Stimulated activated CD4-positive, alpha-beta T cell treated with anti-CD3 and anti-CD28 coated beads, Interleukin-1b, Interleukin-23, amount 100 ng/mL, for 1 hour (primary cell): ENCODE measurements at places on chromosomes 4 and X.
A peak's percentile ranks its signal among the peaks of the same experiment; 100 is the strongest.

GRCh38 chr4:40870150-40870549 lies 120.4 kb downstream of the NSUN7 start:
- DNase-seq: no peak

- DNase-seq: no peak
Observed at GRCh38 chrX:68433981-68434299, 645 bp upstream of the OPHN1 start.

- no peak for DNase-seq
Observed at GRCh38 chrX:9467146-9467545, 2.3 kb downstream of the TBL1X start.

DNA sequence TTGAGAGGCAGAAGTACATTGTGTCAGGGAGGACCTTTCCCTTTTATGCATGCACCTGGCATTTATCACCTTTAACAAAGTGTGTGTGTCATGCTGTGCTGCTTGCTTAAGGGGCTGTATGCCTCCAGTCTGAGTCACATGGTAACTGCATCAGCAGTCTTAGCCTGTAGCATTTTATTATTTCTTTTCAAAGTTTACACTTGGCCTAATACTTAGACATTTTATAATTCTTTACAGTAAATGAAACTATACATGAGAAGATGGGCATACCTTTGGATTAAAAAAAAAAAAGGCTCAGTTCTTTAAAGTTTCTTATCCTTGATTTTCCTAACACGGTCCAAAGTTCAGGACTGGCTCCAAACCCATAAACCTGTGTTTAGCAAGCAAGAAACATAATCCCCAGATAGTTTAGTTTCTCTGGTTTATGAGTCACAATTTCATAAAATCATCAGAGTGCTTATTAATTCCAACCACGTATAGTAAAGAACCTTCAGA lies 14.6 kb downstream of the NPNT start:
- DNase-seq: no peak

DNA sequence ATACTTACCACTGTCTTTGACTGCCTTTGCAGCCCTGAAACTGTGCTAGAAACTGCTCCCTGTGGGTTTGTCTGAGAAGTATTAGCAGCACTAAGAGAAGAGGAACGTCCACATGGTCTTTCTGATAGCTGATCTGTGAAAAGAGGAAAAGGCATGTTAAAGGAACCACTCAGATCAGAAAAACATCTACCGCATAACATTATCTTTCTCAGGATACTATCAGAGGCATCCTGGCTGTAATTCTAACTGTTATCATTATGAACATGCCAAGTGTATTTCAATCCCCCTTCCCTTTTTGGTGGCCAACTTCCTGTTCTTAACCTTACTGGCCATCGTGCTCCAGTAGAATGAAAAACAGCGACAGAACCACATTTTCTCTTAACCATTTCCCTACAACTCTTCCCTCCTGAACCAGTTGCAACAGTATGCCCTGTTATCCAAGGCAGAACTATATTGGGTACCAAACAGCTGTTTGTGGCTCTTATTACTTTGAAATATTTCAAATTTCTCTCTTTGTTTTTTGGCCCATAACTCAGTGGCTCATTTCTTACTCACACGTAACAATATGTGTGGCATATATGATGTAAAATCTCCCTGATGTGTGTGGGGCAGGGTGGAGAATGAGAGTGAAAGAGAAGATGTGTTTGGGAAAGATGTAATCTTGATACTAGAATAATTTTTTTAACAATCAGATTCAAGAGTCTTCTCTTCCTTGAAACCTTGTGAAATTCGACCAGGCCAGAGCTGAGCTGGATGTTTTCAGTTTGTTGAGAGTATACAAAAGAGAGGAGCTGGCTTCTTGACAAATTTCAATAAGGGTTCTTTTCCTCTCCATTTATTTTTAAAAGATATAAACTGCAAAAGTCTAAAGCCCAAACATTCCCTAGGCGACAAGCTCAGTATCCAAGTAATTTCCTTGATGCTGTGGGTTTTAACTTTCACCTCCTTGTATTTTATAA lies 35.2 kb downstream of the ARHGEF6 start:
- no peak for DNase-seq

DNA sequence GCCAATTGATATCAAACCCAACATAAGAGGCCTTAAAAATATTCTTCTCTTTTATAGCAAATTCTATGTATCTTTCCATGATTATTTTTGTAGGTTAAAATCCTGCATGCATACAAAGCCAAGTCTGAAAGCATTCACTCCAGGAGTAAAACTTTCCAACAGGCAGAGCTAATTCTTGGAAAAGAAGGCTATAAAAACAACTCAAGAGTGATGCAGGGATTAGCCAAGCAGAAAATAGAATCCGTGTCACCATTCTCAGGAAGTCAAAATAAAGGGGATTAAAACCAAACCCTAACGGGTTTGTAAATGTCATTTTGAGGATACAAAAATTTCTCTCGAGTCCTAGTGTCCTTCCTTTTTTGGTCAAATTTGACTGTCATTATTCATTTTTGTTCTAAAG lies 412.4 kb downstream of the DMD start:
- no peak for DNase-seq

GRCh38 chrX:134633832-134634231 lies 24.4 kb downstream of the PLAC1 start:
- DNase-seq: no peak

DNA sequence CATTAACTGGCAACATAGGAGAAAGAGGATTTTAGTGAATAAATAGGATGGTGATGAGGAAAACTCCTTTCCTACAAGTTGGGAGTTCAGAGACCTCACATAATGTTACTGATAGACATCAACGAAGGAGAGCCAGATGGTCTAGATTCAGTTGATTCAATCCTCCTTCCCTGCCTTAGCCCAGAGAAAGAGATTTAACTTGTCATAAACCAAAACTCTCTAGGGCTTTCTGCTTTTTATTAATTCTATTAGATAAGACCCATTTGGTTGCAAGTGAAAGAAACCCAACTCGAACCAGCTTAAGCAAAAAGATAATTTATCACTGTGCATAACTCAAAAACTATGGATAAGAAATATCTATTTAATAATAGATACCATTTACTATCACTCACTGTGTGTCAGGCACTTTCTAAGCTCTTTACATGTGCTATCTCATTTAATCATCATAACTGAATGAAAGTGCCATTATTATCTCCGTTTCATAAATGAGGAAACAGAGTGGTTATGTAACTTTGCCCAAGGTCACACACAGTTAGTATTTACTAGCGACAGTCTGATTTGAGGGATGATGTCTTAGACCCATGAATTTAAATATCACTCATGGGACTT lies 4.3 kb upstream of the UNC5C start:
- DNase-seq: no peak

GRCh38 chr4:87529187-87529586 lies at the start of gene SPARCL1:
SPARCL1 (minus strand) TSS chr4:87529376; CDS start chr4:87499574, 29,802 bp downstream.
- no peak for DNase-seq

- DNase-seq: no peak
Observed at GRCh38 chr4:89469930-89470375, 162.4 kb upstream of the GPRIN3 start.

DNA sequence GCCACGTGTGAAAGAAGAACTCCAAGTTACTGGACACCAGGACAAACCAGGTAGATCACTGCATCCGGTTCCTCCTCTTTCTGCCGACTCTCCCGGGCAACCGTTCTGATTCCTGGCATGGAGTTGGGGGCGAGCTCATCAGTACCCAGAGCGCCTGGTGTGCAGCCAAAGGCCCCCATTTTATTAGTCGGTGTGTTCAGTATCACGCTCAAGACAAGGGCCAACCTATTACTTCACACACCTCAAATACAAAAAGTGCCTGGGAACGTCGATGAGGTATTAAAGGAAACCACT lies 2.8 kb upstream of the CTBP1 start:
- DNase-seq: no peak

DNA sequence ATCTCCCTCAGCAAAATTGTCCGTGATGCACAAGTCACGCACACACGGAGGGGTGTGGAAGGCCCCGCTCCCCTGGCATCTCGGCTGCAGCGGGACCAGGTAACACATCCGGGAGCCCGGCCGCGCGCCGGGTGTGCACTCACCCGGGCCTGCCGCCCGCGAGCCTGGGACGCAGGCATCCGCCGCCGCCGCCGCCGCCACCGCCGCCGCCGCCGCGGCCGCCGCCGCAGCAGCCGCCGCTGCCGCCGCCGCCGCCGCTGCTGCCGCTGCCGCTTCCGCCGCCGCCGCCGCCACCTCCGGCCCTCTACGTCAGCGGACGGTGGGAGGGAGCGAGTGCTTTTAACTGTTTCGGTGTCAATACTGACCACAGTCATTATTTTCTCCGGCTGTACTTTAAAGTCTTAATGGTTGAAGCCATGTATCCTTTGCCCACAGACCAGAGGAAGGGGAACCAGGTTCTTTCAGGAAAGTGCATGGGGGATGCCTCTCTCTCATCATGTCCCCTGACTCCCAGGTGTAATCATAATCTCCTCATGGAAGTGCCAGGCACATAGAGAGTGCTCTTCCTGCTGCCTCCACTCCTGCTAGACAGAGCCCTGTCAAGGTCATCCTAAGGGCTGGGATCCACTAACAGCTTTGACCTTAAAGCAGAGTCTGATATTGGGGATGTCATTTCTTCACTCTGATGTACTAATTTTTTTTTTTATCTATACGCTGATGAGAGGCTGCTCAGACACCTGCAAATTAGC lies 38.0 kb downstream of the MAGEE2 start:
- peak; percentile 4 for DNase-seq

GRCh38 chrX:29496636-29497180 lies 718.7 kb upstream of the MAGEB2 start:
- no peak for DNase-seq

GRCh38 chr4:72468904-72469502 lies 100.0 kb downstream of the ADAMTS3 start:
- no peak for DNase-seq

GRCh38 chrX:1264556-1264955 lies 4.1 kb upstream of the CSF2RA start:
- no peak for DNase-seq

DNA sequence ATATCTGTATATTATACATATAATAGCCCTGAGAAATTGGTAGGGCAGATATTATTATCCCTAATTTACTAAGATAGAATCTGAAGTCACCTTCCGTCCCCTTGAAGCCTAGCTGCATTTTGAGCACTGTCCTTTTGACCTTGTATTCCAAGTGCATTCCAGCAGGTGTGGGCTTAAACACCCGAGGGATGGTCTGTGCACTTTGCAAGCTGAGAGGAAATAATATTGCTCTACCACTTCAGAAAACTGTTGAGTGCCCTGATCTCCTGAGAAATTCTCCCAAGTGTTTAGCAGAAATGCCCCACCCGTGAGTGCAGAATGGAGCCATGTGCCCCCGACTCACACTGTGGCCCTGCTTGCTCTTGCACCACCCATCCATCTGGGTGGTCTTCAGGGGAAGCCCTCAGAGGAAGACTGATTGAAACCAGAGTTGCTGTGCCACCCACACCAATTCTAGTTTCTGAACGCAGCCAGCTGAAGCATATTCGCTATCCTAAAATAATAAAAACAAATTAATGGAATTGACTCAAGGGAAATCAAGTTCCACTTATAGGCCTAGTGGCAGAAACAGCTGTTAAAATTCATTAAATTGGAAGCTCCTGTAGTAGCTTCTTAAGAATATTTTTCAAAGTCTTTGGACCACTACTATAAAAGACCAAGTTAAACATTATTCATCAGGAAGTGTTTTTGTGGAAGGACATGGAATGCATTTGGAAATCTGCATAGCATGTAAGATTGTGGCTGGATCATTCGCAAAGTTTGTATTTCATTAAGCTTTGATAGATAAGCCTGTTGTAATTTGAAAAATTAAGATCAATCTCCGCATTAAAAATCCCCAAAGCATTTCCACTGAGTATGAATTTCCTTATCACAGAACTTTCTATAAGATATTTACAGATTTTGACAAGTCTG lies 41.3 kb upstream of the PRKG2 start:
- no peak for DNase-seq

DNA sequence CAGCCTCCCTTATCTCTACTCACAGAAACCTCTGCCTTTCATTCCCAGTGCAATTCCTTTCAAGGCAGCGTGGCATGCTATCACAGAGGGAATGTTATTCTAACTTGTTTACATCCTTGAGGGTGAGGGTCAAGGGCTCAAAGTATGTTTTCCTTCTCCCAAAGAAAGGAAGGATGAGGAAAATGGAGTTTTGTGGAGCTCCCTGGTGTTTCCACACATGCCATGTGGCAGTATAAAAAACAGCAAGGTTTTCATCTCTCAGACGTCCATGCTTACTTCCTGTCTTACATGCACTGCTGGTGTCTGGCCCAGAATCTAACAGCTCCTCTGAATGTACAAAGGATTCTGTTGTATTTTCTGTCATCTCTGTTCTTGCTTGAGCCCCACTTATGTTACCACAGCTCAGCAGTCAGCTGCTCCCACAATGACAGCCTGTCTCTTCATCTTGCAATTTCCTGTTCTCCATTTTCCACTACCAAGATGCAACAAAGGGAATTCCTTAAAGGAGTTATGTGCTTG lies 128.0 kb downstream of the SNCA start:
- no peak for DNase-seq

- no peak for DNase-seq
Observed at GRCh38 chr4:53816561-53816960, 225.3 kb upstream of the LNX1 start.

- DNase-seq: no peak
Observed at GRCh38 chr4:48046059-48046458, 29.5 kb downstream of the NIPAL1 start.

DNA sequence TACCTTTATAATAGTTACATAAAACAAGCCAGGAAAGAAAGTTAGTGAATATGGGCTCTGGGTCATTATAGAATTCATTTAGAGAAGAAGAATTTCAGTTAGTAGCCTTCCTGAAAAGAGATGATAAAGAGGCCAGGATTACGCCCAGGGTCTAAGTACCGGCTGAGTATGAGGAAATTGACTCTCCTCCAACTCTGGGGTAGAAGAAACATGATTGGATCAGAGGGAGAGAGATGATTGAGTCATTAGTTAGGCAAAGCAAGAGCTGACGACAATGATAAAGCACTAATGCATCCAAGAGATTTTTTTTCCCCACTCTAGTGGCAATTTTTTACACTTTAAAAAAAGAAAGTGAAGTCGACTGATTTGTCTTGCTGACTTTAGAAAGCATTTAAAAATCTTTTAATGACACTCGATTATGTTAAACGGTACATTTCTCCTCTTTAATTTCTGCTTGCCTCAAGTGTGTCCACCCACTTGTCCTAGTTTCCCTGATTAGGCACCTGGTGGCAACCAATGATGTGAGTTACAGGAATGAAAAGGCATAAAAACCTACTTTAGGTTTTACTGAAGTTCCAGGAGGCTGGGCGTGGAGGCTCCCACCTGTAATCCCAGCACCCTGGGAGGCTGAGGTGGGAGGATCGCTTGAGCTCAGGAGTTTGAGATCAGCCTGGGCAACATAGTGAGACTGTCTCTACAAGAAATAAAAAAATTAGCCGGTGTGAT lies 37.3 kb upstream of the IGFBP7 start:
- DNase-seq: no peak

DNA sequence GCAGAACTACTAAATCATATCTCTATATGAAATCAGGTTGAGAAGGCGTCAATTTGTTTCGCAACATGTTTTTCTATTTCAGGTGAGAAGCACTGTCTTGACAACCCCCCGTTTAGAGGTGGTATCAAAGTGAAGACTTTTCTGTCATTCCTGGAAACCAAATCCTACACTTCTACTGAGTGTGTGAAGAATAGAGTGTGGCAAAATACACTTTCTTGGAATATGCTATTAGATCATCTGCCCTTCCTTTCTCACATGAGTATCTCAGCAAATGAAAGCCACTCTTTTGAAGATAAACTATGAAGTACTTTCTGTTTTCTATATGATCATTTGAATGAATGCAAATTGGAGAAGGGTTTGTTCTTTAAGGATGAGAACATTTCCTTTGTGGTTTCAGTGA lies 174.0 kb upstream of the FMR1 start:
- no peak for DNase-seq

- no peak for DNase-seq
Observed at GRCh38 chr4:111883557-111883999, 261.7 kb upstream of the FAM241A start.
